ENCODE measurements at places on chromosomes 3 and 15. TPM values are rescaled to one million over a fixed set of nuclear protein-coding genes. Genes with fewer than 3 reads are reported as not detected.

MORC1 gene
- 5.6 TPM for total RNA-seq

POU1F1 gene
- total RNA-seq = not detected

AADAC gene
- 88.5 TPM for total RNA-seq

DNA sequence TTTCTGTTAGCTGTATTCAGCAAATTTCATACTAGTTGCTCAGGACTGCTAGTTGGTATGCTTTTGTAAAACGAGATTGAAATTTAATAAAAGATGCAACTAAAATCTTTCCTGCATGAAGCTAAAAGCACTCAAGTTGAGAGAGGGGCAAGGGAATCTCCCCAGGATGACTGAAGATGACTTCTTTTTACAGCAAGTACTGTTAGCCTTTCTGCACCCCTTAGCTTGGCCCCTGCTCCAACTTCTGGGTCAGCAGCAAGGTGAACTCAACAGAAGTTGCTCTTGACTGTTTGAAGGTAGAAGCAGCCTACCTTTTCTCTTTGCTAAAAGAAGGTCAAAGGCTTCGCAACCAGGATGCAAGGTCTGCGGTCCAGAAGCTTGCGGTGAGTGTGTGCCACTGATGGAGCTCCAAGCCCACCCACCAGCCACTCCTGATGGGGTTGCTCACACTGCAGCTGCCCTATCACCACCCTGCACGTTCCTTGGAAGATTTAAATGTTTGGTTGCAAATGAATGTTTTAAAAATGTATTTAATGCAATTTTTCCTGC, 32.5 kb downstream of the NME9 start:
- no peaks in the 10 kb centered on the region for H3K4me1 ChIP-seq
- H3K27ac ChIP-seq = no peak overlapping the region
- no peaks in the 10 kb centered on the region for H3K27me3 ChIP-seq
- DNase-seq = no peak
- H3K4me3 ChIP-seq = no peak overlapping the region
- H3K36me3 ChIP-seq = no peaks in the 10 kb centered on the region

GRCh38 chr15:45023659-45024225, 747 bp downstream of the SORD start:
- H3K27me3 ChIP-seq = no peaks in the 10 kb centered on the region
- DNase-seq = peak; percentile 27
- peaks cover 12% of the 10 kb centered on the region for H3K4me1 ChIP-seq
- peak overlapping the region; percentile 76 for H3K27ac ChIP-seq
- H3K4me3 ChIP-seq = peak overlapping the region; percentile 49
- no peaks in the 10 kb centered on the region for H3K36me3 ChIP-seq

DNA sequence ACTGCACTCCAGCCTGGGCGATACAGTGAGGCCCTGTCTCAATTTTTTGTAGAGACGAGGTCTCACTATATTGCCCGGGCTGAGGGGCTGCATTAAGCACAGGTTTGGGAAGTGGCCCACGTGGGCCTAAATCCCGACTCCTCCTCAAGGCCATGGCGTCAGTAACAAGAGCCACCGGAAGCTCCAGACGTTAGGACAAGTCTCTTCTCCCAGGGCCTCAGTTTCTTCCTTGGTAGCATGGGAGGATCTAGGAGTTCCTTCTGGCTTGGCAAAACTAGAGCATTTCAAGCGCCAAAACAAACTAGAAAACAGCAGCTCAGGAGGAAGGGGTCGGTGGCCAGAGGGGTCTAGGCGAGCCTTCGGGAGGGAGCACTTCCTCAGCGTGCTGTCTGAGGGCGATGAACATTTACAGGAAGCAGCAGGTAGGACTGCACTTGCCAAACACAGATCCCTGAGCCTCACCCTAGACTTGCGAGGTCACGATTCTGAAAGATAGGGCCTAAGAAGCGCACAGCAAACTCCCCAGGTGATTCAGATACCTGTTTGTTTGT, 536 bp downstream of the SNAPC5 start:
- peaks cover 4% of the 10 kb centered on the region for H3K36me3 ChIP-seq
- peak overlapping the region; percentile 95 for H3K27ac ChIP-seq
- H3K4me1 ChIP-seq = peaks cover 11% of the 10 kb centered on the region
- no peaks in the 10 kb centered on the region for H3K27me3 ChIP-seq
- H3K4me3 ChIP-seq = peak overlapping the region; percentile 87

DNA sequence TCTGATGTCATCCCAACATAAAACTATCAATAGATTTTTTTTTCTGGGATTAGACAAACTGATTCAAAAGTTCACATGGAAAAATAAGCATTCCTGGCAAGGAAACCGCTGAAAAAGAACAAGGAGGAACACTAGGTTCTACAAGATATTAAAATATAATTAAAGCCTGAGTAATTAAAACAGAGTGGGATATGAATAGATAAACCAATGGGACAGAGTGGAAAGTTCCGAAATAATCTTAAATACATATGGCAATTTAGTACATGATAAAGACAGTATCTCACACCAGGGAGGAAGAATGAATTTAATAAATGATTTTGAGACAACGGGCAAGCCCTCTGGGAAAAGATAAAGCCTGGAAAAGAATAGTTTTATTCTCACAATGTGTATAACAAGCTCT, 4.7 kb downstream of the GLDN start:
- H3K36me3 ChIP-seq = no peaks in the 10 kb centered on the region
- no peak overlapping the region for H3K4me3 ChIP-seq

GRCh38 chr15:64502551-64502950, 42.2 kb downstream of the ZNF609 start:
- DNase-seq = no peak
- H3K36me3 ChIP-seq = no peaks in the 10 kb centered on the region
- H3K27me3 ChIP-seq = no peaks in the 10 kb centered on the region
- peak overlapping the region; percentile 40 for H3K27ac ChIP-seq
- peaks cover 12% of the 10 kb centered on the region for H3K4me1 ChIP-seq

Measured in hepatocyte (in vitro differentiated cells).